Activated naive CD8-positive, alpha-beta T cell treated with anti-CD3 and anti-CD28 coated beads, Interleukin-2, amount 10 ng/mL, durations not matched to agents 7 days and 5 days (primary cell): ENCODE measurements at places on chromosomes 6 and 20. TPM values are rescaled to one million over a fixed set of nuclear protein-coding genes. Genes with fewer than 3 reads are reported as not detected.

DNA sequence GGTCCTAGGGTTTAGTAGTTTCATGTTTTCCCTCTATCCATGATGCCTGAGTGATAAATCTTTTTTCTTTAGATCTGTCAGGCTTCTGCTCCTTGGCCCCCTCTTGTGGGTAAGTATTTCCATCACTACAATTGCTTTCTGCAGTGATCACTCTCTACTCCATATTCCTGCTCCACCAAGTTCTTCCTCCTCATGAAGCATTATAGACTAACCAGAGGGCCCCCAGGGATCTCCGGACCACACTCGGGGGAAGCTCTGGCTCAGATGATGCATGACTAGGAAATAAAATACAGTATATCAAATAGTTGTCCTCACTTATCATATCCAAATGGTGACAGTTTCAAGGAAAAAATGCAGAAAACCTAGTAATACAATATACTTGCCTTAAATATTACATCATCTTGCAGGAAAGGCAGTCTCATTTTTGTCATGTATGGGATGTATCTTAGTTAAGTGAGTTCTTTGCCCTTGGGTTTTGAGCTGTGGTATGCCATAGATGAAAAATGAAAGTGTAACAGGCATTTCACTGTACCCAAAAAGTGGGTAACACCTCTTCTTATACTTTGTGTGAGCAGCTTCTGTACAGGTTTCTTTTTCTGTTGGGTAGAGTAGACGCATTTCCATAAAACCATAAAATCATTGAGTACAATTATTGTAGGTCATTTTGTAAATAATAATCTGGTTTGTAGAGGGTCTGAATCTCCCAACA lies 200.9 kb upstream of the EYA4 start:
- DNase-seq: no peak
- H3K27ac ChIP-seq: no peak overlapping the region
- H3K36me3 ChIP-seq: no peaks in the 10 kb centered on the region
- H3K27me3 ChIP-seq: peaks cover 1% of the 10 kb centered on the region
- H3K4me3 ChIP-seq: no peak overlapping the region

DNA sequence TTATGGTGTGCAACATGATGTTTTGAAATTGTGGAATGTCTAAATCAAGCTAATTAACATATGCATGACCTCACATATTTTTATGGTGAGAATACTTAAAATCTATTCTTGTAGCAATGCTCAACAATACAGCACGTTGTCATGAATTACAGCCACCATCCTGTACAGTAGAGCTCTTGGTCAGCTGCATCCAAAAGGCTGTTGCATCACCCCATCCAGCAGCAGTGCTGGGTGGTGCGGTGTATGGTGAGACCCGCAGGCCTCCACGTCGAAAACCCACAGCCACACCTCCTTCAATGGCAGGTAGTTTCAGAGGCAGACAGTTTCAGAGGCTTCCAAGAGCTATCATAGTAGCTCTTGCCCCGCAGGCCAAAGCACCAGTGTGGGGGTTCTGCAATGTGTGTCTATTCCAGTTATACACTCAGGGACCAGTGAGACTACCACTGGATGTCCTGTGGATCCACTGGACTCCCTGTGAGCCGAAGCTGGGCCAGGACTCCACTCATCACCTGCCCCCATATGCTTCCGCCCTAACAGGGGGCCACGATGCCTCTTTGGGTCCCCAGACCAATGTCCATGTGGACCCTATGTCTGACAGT lies 23.4 kb downstream of the PACSIN1 start:
- H3K4me1 ChIP-seq: peaks cover 30% of the 10 kb centered on the region
- H3K4me3 ChIP-seq: no peak overlapping the region
- no peaks in the 10 kb centered on the region for H3K36me3 ChIP-seq
- H3K27ac ChIP-seq: no peak overlapping the region

GRCh38 chr6:106421496-106421895 lies 61.0 kb downstream of the CRYBG1 start:
- H3K36me3 ChIP-seq: no peaks in the 10 kb centered on the region
- DNase-seq: no peak
- H3K27me3 ChIP-seq: peaks cover 14% of the 10 kb centered on the region
- H3K4me3 ChIP-seq: no peak overlapping the region
- H3K27ac ChIP-seq: no peak overlapping the region
- H3K4me1 ChIP-seq: no peaks in the 10 kb centered on the region

DNA sequence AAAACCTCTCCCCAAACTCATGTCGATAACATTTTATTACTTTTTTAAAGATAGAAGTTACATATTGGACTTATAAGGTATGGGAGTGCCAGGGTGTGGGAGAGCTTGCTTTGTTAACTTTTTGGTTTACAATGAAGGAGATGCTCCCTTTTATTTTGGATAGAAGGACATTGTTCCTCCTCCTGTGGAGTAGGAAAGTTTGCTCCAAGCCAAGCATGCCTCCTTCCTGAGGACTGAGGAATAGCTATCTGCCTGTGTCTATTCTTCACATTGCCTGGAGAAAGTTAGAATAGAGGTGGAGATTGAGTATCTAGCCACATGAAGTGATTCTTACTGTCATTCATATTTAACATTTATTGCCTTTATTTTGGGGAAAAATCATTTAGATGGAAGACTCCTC lies 71.9 kb downstream of the EYA4 start:
- DNase-seq: no peak
- no peak overlapping the region for H3K4me3 ChIP-seq
- no peaks in the 10 kb centered on the region for H3K4me1 ChIP-seq

GRCh38 chr6:15284743-15285142 lies 38.9 kb downstream of the JARID2 start:
- H3K4me1 ChIP-seq: peaks cover 46% of the 10 kb centered on the region
- peaks cover 24% of the 10 kb centered on the region for H3K36me3 ChIP-seq
- no peak overlapping the region for H3K27ac ChIP-seq

HLA-G gene
- total RNA-seq: 2.0 TPM

DNA sequence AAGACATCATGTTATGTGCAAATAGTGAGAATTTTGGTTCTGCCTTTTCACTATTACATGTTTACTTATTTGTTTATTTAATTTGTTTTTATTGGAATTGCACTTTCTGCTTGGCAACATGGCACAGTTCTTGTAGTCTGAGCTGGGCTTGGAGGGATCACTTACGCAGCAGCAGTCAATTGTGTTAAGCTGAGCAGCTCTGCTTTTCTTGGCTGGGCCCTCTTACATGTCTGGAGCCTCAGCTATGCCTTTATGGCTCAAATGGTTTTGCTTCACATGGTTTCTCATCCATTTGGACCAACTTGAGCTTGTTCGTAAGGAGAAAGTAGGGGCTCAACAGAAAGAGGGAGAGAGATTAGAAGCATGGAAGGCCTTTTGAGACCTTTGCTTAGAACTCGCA lies 327.5 kb upstream of the EPHA7 start:
- H3K4me1 ChIP-seq: no peaks in the 10 kb centered on the region
- H3K4me3 ChIP-seq: no peak overlapping the region
- no peaks in the 10 kb centered on the region for H3K27me3 ChIP-seq
- H3K36me3 ChIP-seq: no peaks in the 10 kb centered on the region
- no peak overlapping the region for H3K27ac ChIP-seq
- no peak for DNase-seq

DNA sequence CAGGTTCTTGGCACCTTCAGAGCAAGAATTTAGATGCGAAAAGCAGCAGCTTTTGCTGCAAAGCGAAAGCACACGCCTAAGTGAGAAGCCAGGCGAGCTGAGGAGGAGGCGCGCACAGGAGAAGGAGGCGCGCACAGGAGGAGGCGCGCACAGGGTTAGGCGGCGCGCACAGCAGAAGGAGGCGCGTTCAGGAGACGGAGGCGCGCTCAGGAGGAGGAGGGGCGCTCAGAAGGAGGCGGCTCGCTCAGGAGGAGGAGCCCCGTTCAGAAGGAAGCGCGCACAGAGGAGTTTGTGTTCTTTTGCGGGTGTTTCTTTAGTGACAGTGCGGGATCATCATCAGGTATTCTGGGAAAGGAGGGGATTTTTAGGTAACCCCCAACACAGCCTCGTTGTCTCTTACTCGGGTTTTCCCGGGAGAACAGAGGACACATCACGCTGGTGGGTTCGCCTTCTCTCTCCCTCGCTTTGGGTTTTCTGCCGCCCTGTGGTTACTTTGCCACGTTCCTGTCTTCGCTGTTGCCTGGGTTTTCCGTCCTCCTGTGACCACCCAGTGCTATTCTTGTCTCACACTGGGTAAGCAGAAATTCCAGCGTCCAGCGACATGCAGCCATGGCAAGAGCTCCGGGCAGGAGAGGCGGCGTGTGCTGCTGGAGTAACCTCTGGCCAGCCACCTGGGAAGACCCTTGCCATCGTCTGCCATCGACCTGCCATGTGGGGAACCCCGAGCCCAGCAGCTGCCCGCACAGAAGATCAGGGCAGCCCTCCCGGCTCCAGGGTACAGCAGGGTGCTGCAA lies 47.0 kb downstream of the WDR27 start:
- H3K4me3 ChIP-seq: peak overlapping the region; percentile 93
- H3K27me3 ChIP-seq: no peaks in the 10 kb centered on the region
- DNase-seq: peak; percentile 78
- H3K27ac ChIP-seq: peak overlapping the region; percentile 88
- H3K36me3 ChIP-seq: peaks cover 2% of the 10 kb centered on the region

OR2B2 gene
- not detected for total RNA-seq

DNA sequence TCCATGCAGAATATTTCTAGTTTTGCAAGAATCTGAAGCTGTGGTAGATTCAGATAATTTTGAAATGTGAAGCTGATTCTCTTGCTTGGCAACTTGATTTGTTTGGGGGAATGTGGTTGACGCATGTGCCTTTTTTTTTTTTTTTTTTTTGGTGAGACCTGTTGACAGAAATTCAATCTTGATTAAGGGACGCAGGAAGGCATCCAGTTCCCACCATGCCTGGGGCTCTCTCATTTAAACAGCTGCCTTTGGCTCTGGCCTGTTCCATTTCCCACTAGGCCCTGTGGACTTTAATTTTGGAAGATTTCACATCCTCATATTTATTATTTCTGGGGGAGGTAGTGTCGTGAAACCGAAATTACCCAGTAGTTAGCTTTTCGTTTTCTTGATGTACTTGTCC lies 8.6 kb downstream of the TPX2 start:
- peaks cover 32% of the 10 kb centered on the region for H3K36me3 ChIP-seq
- H3K4me3 ChIP-seq: no peak overlapping the region
- H3K27me3 ChIP-seq: no peaks in the 10 kb centered on the region
- H3K27ac ChIP-seq: no peak overlapping the region
- H3K4me1 ChIP-seq: peaks cover 16% of the 10 kb centered on the region

- H3K27me3 ChIP-seq: no peaks in the 10 kb centered on the region
- peaks cover 34% of the 10 kb centered on the region for H3K4me1 ChIP-seq
- H3K27ac ChIP-seq: no peak overlapping the region
- peaks cover 1% of the 10 kb centered on the region for H3K36me3 ChIP-seq
- no peak for DNase-seq
Measured at GRCh38 chr20:10432079-10432478, 1.9 kb downstream of the MKKS start.

GRCh38 chr6:133804265-133804664 lies 84.6 kb upstream of the TCF21 start:
- H3K36me3 ChIP-seq: no peaks in the 10 kb centered on the region
- H3K4me1 ChIP-seq: no peaks in the 10 kb centered on the region
- DNase-seq: no peak
- H3K27me3 ChIP-seq: peaks cover 5% of the 10 kb centered on the region

DNA sequence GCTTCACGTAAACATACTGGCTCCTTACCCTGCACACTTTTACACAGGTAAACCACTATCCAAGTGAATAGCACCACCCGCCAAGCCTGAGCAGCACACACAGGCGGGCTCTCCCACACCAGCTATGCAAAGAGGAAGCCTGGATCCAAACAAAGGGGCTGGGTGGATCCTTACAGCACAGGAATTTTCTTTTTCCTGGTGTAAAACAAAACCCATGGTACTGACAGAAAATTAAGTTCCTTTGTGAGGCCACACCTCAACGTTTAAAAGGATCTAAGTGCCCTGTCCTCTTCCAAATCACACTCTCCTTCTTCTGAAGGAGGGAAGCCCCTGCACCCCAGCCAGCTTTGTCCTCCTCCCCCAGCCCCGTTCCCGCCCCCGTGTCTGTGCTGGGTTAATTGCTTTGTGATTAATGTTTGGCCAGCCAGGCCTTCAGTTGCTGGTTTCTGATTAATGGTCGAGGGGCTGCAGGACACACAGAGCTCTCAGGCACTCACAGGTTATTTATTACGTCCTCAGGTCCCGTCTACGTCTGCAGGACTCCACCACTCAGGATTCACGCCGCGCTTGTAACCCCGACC lies 6.1 kb downstream of the DACT2 start:
- no peak for DNase-seq
- H3K4me3 ChIP-seq: no peak overlapping the region
- H3K36me3 ChIP-seq: no peaks in the 10 kb centered on the region
- no peaks in the 10 kb centered on the region for H3K4me1 ChIP-seq
- no peak overlapping the region for H3K27ac ChIP-seq
- H3K27me3 ChIP-seq: peaks cover 17% of the 10 kb centered on the region

DNA sequence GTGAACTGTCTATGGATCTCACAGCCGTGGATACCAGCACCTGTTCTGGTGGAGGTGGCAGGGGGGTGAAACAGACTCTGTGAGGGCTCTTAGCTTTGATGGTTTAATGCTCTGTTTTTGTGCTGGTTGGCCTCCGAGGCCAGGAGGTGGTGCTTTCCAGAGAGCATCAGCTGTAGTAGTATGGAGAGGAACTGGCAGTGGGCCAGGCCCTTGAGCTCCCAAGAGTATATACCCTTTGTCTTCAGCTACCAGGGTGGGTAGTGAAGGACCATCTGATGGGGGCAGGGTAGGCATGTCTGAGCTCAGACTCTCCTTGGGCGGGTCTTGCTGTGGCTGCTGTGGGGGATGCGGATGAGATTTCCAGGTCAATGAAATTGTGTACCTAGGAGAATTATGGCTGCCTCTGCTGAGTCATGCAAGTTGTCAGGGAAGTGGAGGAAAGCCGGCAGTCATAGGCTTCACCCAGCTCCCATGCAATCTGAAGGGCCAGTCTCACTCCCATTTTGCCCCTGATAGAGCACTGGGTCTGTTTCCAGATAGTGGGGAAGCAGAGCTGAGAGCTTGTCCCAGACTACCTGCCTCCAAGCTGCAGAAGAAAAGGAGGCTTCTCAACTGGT lies 102.7 kb upstream of the AHI1 start:
- H3K4me1 ChIP-seq: peaks cover 4% of the 10 kb centered on the region
- no peak for DNase-seq
- no peak overlapping the region for H3K4me3 ChIP-seq
- H3K27me3 ChIP-seq: no peaks in the 10 kb centered on the region
- H3K27ac ChIP-seq: no peak overlapping the region

- DNase-seq: no peak
- H3K4me3 ChIP-seq: no peak overlapping the region
- peaks cover 3% of the 10 kb centered on the region for H3K4me1 ChIP-seq
Measured at GRCh38 chr6:134621858-134622257, 303.9 kb upstream of the SGK1 start.

DNA sequence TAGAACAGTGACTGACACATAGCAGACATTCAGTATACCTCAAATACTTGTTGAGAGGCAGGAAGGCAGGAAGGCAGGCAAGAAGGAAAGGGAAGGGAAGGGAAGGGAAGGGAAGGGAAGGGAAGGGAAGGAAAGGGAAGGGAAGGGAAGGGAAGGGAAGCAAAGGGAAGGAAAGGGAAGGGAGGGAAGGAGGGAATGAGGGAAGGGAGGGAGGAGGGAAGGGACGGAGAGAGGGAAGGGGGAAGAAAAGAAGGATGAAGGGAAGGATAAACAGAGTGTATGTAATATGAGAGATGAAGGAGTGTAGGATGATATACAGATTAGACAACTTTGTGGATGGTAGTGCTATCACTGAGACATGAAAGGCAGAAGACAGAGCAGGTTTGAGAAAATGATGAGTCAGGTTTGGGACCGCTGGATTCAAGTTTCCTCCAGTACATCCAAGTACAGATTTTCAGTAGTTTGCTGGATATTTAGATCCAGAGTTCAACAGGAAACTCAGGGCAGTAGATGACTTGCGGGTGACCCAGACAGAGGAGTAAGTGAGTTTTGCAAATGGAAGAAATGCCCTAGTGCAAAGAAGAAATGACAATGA lies 85.9 kb downstream of the MAFB start:
- H3K27ac ChIP-seq: no peak overlapping the region
- no peaks in the 10 kb centered on the region for H3K4me1 ChIP-seq
- no peak overlapping the region for H3K4me3 ChIP-seq
- DNase-seq: no peak
- H3K27me3 ChIP-seq: peaks cover 2% of the 10 kb centered on the region
